ENCODE measurements at places on chromosomes 5 and 9.

DNA sequence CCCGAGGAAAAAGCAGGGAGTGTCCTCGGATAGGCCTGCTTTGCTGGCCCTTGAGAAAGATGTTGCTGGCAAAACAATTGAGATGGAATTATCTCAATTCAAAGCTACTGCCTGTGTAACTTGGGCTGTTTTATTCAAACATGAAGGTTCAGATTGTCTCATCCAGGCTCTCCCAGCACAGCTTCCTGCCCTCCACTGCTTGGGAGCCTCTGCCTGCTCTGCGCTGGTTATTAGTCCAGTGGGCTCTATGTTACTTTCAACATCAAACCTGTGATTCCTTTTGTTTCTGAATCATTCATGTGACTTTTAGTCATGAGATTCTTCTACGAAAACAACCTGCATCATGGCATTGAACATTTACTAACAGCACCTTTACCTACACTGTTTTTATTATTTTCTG lies 123.2 kb downstream of the SNCAIP start:
- no peak for DNase-seq

GRCh38 chr9:111000202-111000601 lies 38.1 kb downstream of the LPAR1 start:
- no peak for DNase-seq

GRCh38 chr5:53983568-53984460 lies 326.6 kb downstream of the ARL15 start:
- no peak for DNase-seq

GRCh38 chr5:33334829-33335228 lies 105.9 kb upstream of the TARS1 start:
- no peak for DNase-seq

- no peak for DNase-seq
Observed at GRCh38 chr9:94199776-94200175, 59.3 kb upstream of the ZNF169 start.

DNA sequence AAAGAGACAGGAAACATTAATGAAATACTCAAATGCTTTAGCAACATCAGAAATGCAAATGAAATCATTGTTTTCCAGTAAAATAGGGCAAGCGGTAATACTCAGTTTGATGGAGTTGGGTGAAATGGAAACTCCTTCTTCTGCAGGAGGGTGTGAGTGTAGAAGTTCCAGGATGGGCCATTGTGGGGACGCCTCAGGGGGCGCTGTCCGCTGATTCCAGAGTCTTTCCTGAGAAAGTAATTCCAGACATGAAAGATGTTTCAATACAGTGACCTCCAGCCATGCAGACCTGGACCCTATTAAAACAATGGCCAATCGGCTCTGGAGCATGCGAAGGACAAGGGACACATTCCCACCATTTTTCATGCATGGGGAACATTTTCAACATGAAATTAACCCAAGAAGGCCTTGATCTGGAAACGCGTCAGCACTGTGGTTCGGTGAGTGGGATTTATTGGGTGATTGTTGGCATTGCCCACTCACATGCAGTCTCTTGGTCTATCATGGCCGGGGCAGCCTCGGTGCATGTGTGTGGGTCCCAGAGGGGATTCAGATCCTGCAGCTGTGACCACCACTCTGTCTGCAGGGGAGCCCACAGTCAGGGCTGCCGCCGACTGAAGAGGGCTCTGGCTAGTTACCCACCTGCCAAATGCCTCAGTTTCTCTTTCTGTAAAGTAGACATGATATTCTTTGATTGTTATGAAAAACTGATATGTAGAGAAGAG lies 132.6 kb upstream of the IRX4 start:
- no peak for DNase-seq

DNA sequence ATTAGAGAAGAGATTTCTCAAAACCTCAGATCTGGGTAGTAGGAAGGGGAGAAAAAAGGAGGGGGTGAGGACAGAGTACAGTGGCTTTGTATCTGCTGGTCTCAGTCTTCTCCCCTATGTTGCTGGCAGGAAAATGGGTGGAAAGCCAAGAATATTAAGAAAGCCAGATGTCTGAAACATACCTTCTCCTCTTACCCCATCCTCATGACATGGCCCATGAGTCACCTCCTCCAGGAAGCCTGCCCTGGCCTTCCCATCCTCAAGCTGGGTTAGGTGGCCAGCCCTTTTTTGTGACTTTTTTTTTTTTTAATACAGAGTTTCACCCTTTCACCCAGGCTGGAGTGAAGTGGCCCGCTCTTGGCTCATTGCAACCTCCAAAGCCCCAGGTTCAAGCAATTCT lies 61.8 kb downstream of the ABCA1 start:
- peak; percentile 80 for DNase-seq

- no peak for DNase-seq
Observed at GRCh38 chr5:96730586-96730985, 68.4 kb downstream of the CAST start.

- no peak for DNase-seq
Observed at GRCh38 chr5:93274291-93274690, 306.7 kb downstream of the NR2F1-AS1 start.

GRCh38 chr5:343461-344401 lies 22.2 kb downstream of the AHRR start:
- DNase-seq: peak; percentile 40

DNA sequence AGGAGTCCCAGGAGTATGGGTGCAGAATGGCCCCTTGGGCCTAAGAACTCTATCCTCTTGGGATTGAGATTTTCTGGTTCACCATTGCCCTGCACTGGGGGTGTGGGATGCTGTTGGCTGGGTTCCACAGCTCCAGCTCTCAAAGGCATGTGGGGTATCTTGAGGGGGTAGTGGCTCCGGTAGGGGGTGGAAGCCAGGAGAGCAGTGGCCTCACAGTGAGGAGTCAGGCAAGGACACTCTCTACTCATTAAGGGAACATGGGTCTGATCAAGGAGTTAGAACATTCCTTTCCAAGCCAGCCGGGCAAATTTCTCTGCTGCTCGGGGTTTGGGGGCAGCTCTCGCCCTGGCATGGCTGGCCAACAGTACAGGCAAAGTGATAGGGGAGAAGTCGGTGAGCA lies 33.0 kb downstream of the LARP1 start:
- no peak for DNase-seq

DNA sequence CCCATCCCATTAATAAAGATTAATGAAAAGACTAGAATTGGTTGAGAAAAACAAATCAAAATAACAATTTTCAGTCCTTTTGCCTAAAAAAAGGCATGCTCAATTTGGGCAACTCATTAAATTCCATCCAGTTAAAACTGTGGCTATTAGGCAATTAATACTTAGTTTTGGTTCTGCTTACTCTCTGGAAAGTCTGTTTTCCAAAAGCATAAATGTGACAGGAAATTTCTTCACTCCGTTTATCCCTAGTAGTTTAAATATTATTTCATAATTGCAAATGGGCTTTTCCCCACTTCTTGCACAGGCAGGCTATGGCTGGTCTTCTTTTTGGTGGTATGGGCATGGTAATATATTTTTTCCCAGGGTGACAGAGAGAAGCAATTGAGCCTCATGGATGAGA lies 373.3 kb upstream of the KLF4 start:
- peak; percentile 92 for DNase-seq

- DNase-seq: no peak
Observed at GRCh38 chr5:517535-518100, 6.6 kb downstream of the SLC9A3 start.

DNA sequence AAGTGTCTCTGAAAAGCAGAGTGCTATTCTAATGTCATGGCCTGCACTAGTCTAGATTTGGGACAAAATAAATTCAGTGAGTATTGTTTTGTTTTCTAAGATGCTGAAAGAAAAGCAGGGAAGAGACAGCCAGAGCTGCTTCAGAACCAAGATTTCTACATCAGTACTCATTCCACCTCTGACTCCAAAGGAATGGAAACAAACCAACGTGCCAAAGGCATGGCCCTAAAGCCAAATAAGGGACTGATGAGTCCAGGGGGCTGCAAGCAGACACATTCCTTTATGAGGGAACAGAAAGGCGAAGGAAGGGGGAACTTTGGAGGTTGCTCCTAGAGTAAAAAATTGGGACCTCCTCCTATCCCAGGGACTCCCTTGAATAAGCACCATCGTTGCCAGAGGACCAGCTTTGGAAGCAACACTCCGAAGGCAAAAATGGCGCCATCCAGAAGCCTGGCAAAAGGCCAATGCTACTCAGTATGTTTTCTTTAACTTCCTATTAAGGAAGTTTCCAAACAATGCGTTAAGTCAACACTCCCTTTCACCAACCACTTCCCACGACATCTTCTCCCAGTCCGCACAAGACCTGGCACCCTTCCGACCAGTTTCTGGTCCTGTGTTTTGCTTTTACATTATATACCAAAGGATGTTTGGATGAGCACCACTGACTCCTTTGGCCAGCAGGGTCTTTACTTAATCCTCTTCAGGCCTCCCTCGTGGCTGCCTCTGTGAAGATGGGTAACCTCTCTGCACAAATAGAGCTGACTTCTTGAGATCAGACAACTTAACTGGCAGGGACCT lies 31.6 kb downstream of the ADAM19 start:
- DNase-seq: peak; percentile 41

GRCh38 chr5:66498791-66499207 lies 97.4 kb upstream of the MAST4 start:
- peak; percentile 35 for DNase-seq

DNA sequence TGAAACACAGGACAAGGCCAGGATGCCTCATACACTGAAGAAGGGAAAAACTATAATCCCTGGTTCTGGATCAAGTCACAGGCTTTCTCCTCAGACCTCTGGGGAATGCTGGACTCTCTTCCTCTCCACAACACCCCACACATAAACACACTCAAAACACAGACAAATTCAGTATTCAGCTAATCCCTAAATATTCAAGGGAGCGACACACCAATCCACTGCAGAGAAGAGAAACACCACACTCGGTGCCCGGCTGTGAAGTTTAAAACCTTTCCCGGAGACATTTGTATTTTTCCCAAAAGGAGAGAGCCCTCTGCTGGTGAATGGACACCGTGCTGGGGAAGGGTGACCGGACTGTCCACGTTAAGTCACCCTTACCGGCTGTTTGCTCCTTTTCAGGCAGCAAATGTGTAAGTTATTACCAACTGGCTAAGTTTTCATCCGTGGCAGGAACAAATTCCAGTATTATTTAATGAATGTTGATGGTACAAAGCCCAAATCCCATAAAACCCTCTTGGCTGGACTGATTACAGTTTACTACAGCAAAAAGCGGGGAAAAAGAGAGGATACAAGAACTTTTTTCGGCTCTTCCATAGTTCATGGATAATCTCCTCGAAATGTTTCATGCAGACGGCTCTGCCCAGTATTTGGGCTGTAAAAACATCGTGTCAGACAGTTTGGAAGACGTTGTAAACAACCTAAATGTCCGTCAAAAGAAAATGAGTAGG lies 130.9 kb upstream of the SLC30A5 start:
- DNase-seq: peak; percentile 55

- peak; percentile 77 for DNase-seq
Observed at GRCh38 chr5:10635257-10635866, 71.5 kb downstream of the ANKRD33B start.

DNA sequence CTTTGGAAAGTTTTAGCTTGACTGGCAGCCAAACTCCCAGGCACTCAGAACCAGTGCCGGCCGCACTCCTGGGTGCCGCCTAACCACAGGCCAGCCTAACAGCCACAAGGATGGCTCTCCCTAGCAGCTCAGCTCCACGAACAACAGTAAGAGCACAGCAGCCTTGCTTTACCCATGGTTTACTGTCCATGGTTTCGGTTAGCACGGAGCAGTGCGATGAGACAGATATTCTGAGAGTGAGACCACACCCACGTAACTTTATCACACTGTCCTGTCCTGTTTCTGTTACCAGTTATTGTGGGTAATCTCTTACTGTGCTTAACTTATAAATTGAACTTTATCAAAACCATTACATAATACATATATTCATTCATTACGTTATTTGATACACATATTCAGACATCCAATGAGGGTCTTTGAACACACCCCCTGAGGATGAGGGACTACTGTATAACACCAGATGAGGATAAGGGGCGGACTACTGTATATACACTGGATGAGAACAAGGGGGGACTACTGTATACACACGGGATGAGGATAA lies 12.4 kb downstream of the CLPTM1L start:
- no peak for DNase-seq

DNA sequence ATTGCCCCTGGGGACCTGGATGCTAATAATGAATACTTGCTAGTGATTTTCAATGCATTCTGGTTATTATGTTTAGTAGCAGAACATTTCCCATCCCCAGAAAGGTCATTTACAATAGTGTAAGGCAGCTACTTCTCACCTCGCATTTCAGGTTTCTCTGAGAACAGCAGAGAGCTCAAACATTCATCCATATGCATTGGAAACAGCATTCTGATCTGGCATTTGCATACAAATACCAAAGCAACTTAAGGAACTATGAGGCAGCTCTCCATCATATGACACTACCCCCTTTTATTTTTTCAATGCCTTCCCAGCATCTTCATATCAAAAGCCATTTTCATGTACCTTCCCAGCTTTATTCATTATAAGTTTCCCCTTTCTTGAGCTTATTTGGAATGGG lies 6.4 kb downstream of the PPP2R2B start:
- no peak for DNase-seq

- DNase-seq: no peak
Observed at GRCh38 chr5:10707198-10708142, 53.6 kb downstream of the DAP start.

DNA sequence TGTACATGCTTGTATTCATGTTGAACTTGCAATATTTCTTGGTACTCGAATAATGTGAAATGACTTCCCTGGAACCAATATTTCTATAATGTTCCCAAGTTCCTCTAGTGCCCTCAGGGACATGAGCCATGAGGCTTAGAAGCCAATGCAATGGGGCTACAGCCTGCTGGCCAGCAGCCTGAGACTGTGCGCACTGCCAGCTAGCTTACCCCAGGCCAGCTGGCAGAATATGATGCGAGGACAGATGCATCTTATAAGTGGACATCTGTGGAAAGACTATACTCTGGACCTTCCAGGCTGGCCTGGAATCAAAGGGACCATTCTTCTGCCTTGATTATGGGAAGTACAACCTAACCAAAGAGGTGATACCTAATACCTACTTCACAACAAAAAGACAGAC lies 1862.0 kb upstream of the ACO1 start:
- DNase-seq: no peak

- DNase-seq: peak; percentile 72
Observed at GRCh38 chr9:83538172-83538889, at the start of gene FRMD3. Gene FRMD3, minus strand, starts transcription at chr9:83538401. Its CDS starts 170 bp downstream, at chr9:83538231.

DNA sequence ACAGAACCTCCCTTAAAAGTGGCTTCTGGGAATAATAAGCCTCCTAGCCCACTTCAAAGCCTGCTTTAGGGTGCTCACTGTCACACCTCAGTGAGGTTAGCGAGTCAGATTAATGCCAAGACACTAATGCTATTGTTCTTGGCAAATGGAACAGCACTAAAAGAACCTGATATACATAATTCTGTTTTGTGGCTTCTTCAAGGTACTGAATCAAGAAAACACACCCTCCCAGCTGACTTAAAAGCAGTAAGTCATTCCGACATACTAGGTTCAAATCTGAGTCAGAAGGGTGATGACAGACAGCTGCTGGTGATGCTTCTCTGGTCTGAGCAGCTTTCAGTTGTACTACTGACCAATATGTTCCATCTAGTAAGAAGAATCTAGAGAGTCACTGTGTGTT lies 121.6 kb downstream of the OXCT1 start:
- no peak for DNase-seq

DNA sequence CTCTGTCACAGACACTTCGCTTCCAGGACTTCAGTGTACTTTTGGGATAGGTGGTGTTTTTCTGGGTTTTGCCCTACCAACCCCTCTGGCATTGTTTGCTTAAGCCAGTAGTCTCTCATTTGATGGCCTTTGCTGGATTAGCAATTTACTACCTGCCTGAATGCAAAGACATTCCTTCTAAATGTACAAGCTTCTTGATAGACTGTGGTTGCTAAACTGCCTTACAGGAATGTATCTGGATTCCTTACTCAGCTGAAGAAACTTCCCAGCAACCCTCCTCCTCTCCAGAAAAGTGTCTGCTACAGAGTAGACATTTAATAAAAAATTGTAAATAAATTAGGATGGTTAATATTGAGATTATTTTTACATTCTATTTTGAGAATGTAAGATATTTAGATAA lies 1916.7 kb downstream of the EFNA5 start:
- no peak for DNase-seq

Data from inflammatory macrophage treated with lipopolysaccharide for 1 hour (primary cell).